CMK (cell line): ENCODE measurements at places on chromosomes 5 and 9.

DNA sequence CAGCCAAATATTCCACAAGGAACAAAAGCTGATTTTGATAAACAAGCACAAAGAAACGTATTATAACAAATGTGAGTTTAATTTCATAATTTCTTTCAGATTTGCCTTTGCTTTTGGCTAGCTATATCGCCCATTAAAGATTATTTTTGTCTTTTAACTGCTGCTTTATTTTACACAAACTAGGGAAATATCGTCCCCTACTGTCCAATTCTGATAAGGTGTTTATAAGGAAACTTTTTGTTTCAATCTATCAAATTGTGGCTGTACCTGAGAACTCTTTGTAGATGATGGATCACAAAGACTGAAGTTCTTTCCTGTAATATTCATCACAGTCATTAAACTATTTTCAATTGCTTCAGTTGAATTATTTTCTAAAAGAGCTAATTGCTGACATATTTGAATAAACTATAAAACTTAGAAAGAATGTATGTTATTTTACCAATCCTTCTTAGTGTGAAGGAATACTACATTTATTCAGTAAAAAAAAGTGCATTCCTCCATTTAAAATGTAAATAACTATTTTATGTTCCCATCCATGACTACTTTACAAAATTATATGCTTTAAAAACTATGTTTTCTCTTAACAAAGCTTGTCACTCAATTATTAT, 431.3 kb upstream of the ITGA1 start:
- no peak for DNase-seq

- no peak for DNase-seq
Observed at GRCh38 chr5:80414113-80414512, 6.2 kb downstream of the ZFYVE16 start.

GRCh38 chr5:145072889-145073288, 762.3 kb downstream of the PRELID2 start:
- no peak for DNase-seq

GRCh38 chr9:128731093-128731492, 7.2 kb upstream of the ZDHHC12 start:
- no peak for DNase-seq

DNA sequence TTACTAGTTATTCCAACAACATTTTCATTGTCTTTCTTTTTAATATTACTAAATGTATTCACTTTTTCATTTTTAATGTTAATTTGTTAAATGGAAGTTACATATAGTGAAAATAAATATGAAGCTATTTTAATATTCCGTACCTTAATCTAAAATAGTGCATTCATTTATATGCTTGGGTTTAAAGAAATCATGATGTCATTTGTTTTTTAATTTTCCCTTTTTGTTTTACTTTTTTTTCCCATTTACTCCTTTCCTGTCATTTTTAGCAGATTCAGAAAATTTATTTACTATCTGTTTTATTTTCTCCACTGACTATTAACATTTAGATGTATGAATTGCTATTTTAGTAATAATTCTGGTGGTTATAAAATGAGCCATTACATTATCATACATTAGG, 183.0 kb upstream of the CDH9 start:
- DNase-seq, result no peak

- DNase-seq, result no peak
Observed at GRCh38 chr5:126253406-126253805, 169.8 kb upstream of the GRAMD2B start.

DNA sequence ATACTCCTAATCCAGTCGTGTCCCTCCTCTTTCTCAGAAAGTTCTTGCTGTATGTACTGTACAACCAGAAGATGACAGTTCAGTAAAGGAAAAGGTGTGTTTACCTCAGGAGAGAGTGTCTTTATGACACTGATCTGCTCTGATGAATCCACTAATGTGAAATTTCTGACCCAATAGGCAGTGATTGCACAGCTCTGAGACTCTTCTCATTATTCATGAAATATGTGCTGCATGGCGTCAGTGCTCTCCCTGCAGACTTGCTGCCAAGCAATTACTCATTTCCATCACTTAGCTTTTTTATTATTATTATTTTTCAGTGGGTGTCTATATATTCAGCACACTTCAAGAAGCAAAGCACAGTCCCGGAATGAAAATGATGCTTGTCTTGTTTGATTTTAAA, 389.0 kb downstream of the RASEF start:
- no peak for DNase-seq

- no peak for DNase-seq
Observed at GRCh38 chr9:136437430-136437829, 2.2 kb downstream of the INPP5E start.

DNA sequence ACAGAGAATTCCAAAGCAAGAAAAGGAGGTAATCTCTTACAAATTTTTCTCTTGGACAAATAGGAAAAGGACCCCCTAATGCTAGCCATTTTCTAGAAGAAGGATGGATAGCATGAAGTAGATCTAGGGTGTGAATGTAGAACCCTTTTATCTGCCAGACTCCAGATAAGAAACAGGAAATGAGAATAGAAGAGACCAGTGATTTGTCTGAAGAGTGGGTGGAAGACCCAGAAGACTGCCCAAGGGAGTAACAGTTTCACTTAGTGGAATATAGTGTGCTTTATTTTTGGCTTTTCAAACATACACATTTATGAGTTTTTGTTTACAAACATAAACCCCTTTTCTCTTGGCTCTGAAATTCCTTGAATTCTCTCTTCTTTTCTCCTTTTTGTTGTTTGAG, 25.0 kb downstream of the ECM2 start:
- no peak for DNase-seq

GRCh38 chr5:117833691-117834090, 1154.7 kb downstream of the DTWD2 start:
- DNase-seq, result no peak

DNA sequence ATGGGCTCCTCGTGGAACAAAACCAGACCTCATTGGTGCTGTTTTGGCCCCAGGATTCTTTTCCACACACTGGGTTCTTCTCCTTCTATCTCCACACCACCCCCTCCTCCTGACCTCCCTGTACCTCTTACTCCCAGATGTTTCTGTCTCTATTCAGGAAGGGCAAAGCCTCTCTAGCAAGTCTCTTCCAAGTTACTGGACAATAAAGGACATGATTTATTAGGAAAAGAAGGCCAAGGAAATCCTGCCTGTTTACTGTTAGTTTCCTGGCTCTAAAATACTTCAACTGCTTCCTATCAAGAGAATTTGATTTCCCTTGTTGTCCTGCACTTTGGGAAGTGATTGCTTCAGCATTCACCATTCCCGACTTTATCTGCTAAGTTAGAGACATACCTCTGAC, 262.0 kb downstream of the SAXO1 start:
- DNase-seq, result no peak

- DNase-seq, result no peak
Observed at GRCh38 chr9:101737165-101737704, 1.2 kb downstream of the GRIN3A start.

DNA sequence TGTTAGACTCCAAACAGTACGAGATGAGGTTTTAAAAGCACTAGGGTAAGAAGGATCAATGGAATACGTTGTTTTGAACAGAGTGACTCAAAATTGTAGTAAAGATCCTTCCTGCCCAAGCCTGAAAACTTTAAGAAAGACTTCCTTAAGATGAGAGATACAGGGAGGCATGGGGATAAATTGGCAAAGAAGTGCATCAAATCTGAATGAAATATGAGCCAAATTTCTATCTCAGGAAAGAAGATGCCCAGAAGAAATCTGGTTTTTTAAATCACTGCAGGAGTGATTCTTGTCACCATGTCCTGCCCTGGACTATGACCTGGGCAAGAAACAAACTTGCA, 14.9 kb downstream of the FCN2 start:
- no peak for DNase-seq

DNA sequence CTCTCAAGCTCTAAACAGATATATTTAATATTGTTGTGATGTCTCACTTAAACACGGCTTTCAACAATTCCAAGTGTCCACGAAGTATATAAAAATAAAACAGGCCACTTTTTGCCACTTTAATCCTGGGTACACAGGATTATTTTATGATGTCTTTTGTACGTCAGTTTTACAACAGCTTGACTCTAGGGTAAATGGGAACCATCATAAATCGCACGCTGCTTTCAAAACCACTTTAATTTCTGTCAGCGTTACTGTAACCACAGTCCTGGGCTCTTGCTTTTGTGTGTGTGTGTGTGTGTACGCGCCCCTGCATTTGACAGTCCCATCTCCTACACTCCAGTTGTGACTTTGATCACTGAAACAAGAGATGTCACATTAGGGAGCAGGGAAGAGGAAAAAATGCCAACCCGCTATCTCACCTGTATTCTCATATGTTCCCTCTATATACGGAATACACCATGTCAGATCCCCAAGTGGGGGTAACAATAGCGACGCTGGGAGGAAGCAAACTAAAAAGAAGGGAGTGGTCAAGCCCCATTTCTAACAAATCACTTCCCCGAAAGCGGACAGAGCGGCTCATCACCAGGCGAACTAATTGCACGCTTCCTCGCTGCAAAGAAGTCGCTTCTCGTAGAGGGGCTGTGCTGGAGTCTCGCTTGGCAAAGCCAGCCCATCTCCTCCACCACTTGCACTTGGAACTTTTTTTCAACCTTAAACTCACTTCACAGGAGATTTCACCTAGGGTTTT, 1.2 kb downstream of the BNC2 start:
- DNase-seq, result no peak

- DNase-seq, result peak; percentile 96
Observed at GRCh38 chr5:14463629-14464028, 118.0 kb upstream of the OTULINL start.

DNA sequence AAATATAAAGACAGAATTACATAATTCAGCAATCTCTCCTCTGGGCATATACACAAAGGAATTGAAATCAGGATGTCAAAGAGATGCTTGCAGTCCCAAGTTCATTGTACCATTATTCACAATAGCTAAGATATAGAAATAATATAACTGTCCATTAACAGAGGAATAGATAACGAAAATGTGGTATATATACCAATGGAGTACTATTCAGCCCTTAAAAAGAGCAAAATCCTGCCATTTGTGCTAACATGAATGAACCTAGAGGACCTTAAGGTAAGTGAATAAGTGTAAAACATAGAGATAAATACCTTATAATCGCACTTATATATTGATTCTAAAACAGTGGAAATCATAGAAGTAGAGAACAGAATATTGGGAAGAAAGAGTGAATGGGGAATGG, 7.0 kb downstream of the ST8SIA4 start:
- DNase-seq, result no peak

GRCh38 chr9:36128349-36128748, 8.2 kb upstream of the GLIPR2 start:
- no peak for DNase-seq

DNA sequence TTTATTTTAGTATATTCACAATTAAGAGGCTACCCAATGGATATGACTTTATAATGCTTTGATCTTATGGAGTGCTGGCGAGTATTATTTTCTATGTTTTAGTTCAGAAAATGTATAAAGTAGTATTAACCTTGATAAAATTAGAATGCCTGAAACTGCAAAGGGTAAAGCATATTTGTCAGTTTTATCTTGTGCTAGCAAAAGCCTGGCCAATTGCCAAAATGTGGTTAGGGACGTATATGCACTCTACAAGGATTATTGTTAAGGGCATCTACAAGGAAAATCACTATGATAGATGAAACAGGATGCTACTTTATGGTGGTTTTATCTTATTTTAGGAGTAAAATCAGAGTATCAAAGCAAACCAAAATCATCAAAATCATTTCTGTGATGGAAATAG, 281.7 kb downstream of the CCDC171 start:
- DNase-seq, result no peak

DNA sequence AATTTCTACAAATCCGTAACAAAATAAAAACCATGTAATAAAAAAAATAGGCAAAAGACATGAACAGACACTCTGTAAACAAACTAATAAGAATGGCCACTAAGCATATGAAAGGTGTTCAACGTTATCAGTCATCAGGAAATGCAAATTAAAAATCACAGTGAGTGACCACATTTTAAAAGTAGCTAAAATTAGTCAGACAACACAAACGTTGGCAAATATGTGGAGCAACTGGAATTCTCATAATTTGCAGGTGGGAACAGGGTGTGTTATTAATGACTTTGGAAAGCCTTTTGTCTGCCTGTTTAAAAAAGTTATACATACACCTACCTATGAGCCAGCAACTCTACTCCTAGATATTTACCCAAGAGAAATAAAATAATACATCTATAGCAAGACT, 164.4 kb downstream of the RMI1 start:
- DNase-seq, result no peak

- peak; percentile 68 for DNase-seq
Observed at GRCh38 chr5:43042626-43043399, 2.7 kb upstream of the ANXA2R start.
